Caki2 (cell line): ENCODE measurements at places on chromosomes 7 and 10. TPM values are rescaled to one million over a fixed set of nuclear protein-coding genes. Genes with fewer than 3 reads are reported as not detected.

Gene ADAM22
- total RNA-seq = 0.37 and 0.61 TPM in 2 replicates

Gene LLCFC1
- total RNA-seq = not detected in 2 replicates

Gene PON2
- 105 and 118 TPM in 2 replicates for total RNA-seq

Gene NKX1-2
- not detected in 2 replicates for total RNA-seq

Gene CEP55
- total RNA-seq = 44.4 and 58.9 TPM in 2 replicates

Gene WDFY4
- not detected in 2 replicates for total RNA-seq

Gene PITX3
- not detected in 2 replicates for total RNA-seq

Gene MKX
- total RNA-seq = not detected in 2 replicates

Gene CALML3
- not detected in 2 replicates for total RNA-seq
